Astrocyte of the spinal cord (primary cell): ENCODE measurements at places on chromosomes 7 and 10.

DNA sequence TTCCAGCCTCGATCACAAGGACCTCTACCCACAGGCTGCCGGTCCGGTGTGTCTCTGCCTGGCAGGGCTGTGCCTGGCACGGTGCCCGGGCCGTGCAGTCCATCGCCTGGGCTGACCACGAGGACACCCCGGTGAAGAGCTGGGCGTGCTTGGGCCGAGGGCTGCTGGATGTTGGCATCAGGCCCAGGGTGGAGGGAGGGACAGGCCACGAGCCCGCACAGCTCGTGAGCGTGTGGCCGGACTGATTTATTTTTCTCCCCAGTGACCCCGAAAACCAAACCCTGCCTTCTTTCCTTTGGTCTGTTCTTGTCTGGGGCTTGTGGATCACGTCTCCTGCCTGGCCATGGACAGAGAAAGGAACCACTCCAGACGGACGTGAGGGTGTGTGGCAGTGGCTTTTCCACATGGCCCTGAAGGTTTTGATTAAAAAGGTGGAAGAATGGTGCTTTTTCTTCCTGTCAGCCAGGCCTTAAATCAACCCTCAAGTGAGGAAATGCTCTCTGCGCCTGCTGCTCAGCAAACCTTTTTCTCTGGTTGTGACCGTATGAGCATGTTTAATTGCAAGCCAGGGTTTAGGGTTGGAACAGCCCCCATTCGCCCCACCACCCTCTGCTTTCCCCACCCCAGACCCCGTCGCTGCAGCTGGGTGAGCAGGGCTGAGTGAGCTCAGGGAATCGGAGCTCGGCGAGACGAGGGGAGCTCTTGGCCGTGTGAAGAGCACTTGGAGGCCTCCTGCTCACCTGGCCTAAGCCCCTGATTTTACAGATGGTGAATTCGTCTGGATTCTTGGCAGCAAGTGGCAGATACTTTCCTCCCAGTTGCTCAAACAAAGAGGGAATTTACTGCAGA, 130.1 kb downstream of the RGS10 start:
- peak; percentile 59 for DNase-seq

DNA sequence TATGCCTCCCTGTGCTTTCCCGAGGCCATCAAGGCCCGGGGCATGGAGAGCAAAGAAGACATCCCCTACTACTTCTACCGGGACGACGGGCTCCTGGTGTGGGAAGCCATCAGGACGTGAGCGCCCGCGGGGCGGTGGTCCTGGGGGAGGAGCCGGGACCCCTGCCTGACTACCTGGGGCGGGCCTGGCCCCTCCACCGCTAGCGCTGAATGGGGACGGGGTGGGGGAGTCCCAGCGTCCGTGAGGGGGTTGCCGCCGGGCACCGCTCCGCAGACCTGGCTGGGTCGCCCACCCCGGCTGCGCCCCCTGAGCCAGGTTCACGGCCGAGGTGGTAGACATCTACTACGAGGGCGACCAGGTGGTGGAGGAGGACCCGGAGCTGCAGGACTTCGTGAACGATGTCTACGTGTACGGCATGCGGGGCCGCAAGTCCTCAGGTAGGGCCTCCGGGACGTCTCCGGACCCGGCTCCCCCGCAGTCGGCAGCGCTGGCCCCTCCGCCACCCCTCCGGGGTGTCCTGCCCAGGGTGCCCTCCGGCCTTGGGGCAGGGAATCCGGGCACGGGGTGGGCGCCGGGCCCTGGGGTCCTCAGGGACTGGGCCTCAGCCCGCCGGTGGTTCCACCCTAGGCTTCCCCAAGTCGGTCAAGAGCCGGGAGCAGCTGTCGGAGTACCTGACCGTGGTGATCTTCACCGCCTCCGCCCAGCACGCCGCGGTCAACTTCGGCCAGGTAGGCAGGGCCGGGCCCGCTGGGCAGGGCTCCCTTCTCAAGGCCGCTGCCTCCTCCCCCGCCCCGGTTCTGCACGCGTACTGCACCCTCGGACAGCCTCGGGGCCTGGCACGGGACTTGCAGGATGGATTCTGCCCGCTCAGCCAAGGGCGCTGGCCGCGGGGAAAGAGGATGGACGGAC, 69.3 kb downstream of the ALOX5 start:
- no peak for DNase-seq

DNA sequence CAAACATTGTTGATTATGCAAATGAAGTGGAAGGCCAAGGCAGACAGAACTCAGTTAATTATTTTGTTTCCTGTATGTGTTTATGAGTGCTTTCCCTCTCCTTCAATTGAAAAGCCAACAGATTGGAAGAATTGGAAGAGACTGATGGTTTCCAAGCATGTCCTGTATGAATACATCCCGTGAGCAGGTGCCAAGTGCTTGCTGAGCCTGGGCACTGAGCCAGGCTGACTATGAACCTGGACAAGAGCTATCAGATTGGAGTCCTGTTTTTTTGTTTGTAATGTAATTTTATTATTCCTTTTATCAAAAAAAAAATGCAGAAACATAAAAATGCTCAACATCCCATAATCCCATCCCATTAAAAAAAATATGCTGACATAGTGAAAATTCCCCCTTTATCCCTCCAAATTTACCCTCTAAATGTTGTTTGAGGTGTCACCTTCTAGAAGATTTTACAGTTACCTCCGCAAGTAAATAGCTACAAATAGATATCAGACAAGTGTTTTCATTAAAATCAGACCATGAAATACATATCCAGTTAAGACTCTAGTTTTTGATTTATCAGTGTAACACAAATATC, 449.5 kb downstream of the GRID1 start:
- DNase-seq = no peak

DNA sequence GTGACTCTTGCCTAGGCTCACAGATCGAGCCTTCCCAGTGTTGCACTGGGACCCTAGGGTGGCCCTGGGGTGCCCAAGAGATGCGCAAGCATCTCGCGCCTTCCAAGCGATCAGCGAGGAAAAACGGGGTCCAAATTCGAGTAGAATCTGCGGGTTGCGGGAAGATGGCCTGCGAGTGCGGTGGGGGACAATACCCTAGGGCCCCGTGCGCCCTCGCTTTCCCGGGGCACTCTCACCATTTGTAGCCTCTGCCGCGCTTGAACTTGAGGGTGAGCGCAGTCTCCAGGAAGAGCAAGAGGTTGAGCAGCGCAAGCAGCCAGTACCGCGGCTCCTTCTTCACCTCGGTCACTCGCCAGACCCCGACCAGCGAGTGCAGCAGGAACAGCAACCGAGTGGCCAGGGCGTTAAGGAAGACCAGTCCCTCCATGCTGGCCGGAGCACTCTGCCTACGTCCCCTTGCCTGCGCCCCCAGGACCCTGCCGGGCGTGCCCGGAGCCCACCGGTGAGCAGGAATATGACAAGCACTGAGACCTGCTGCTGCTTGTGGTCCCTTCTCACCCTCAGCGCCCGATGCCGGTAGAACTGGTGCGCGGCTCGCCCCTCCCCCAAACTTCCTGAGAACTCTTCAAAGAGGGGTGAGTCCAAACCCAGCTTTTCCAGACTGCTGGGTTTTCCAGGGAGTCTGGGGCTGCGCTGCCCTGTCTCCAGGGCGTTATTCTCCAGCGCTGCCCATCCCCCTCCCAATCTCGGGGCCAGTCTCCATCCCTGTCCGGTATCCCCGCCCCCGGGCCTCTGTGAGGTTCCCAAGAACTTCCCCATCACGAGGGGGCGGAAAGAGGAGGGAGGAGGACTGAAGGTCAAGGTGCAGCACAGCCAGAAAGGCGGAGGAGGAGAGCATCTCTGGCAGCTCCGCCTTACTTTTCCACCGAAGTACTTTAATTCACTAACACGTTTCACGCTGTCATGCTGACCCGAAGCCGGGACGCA, at the start of gene TMEM26:
Gene TMEM26, minus strand, starts transcription at position 727 of the 987 bp plus-strand sequence. Its CDS starts 300 bp downstream, at position 427.
- DNase-seq = peak; percentile 37

GRCh38 chr7:45294559-45294958, 137.0 kb downstream of the RAMP3 start:
- DNase-seq = no peak

GRCh38 chr10:70690589-70690988, 18.3 kb downstream of the ADAMTS14 start:
- DNase-seq = no peak
